ENCODE measurements at places on chromosomes 1 and 21.

DNA sequence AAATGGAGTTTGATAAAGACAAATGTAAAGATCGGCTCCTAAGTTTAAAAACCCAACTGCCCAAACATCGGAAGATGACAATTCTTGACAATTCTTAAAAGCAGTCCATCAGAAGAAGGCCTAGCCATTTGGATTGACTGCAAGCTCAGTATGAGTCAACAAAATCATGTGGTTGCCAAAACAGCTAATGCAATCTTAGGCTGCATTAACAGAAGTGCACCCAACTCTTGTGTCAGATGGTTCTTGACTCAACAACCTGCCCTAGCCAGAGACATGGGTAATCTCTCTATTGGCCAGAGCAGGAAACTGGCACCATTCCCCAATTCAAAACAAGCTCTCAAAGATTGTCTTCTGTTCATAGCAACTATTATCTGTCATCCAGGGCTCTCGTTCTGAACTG lies 9.9 kb upstream of the NCF2 start:
- DNase-seq: no peak

DNA sequence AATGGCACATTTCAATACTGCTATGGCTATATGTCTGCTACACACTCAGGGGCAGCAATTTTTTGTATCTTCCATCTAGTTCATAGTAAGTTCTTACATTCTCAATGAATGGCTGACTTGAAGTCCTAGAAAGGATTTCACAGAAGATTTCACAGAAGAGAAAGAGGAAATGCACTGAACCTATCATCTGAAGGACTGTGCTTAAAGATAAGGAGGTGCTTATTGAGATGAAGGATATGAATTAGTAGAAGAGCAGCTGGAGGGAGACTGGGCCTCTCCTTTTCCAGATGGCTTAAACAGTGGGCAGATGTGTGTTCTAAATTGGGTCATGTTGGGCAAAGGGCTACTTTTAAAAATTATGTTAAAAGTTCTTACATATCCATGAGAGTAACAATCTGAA lies 14.6 kb downstream of the ADAR start:
- DNase-seq: no peak

GRCh38 chr1:236575523-236575922 lies 28.8 kb downstream of the HEATR1 start:
- DNase-seq: no peak

- DNase-seq: no peak
Observed at GRCh38 chr1:231134624-231135023, 27.2 kb upstream of the TRIM67 start.

DNA sequence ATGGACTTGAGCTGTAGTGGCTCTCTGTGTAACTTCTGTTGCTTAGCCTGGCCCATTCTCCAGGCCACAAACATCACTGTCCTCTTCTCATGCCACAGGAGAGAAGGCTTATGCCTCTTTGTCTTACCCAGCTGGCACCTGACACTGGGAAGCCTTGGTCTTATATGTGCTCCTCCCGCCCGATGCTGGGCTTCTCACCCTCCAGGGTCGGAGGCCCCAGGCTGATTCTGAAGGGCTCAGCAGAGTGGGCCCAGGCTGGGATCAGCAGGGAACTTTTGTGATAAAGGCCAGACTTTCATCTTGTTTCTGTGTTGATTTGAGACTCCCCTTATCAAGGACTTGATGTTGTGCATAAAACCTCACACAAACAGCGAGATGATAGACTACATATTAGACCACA lies 29.8 kb downstream of the TRPM2 start:
- no peak for DNase-seq

GRCh38 chr1:214280386-214281020 lies 456 bp upstream of the SMYD2 start:
- peak; percentile 3 for DNase-seq

- no peak for DNase-seq
Observed at GRCh38 chr21:38861989-38862683, 56.4 kb downstream of the ETS2 start.

GRCh38 chr1:16727190-16728111 lies 12.9 kb upstream of the RNU1-4 start:
- DNase-seq: no peak

DNA sequence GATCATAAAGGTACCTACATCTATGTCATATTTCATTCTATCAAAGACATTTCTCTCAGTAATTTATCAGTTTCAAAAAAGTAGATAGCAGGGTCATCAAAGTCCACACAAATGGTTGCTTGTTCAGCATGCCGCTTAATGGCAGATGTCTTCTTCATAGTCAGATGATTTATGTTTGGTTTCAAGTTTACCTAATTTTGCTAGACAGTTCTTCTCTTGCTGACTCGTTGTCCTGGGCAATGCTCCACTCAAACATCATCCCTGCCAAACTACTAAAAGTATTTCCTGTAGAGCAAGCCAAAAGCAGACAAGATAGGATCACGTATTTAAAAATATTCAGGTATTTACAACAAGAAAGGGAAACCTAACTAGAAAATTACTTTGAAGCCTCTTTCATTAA lies 13.6 kb downstream of the NUP210L start:
- DNase-seq: no peak

GRCh38 chr1:25973610-25974321 lies 24.1 kb downstream of the PAFAH2 start:
- no peak for DNase-seq

DNA sequence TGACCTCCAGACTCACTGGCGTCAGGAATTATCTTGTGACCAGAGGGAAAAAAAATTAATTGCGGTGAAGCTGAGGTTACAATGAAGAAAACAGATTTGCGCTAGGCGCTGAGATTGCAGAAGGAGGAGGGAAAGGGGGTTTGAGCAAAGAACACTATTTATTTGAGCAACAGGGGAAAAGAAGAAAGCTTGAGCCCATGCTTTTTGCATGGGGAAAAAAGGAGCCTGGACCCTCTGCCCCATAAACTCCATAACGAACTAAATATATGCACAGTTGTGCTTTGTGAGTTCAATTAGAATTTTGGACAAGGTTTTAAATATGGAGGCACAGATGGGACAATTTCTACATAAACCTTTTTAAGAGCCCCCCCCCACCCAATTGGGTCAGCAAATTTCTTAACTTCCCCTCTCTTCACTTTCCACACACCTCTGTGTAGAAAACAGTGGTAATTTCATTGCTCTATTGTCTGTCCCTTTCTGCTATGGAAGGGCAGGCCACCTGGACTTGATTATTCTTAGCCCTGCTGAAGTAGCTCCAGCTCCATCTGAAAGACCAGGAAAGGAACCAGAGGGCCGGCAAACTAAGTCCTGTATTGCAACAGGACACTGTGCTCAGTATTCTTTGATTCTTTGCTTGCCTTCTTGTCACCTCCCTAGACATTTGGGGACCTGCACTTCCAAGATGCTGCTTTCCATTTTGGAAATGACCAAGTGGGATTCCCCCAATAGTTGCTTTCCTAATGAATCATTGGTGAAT lies 862 bp upstream of the ID3 start:
- DNase-seq: no peak

DNA sequence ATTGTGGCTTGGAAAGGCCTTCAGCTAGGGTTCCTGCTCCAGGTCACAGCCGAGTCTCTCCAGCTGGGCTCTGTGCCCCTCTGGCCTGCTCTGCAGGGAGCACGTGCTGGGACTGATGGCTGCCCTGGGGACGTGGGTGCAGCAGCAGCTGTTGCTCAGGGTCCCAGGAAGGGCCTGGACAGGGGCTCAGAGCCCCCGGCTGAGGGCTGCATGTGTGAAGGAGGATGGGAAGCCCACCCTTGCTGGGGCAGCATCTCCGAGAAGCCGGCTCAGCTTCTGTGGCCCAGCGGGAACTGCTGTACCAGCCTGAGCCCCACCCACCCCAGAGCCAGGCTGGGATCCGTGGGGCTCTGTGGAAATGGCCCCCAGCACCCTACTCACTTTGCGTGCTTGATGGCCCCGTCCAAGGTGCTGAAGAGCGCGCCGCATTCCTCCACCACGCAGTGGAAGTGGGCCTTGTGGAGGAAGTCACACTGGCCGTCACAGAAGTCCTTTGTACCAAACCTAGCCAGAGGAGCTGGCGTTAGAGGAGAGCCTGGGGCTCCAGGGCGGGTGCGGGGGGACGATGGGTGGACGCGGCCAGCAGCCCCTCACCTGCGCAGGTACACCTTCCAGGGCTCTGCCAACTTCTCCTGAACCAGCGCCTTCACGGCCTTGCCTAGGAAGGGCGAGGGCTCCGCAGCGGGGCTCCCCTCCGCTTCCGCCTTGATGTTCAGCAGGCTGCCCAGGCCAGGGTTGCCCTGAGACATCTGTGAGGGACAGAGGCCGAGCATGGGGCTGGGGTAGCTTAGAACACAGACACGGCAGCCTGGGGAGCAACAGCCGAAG lies 147.5 kb downstream of the CASZ1 start:
- no peak for DNase-seq

DNA sequence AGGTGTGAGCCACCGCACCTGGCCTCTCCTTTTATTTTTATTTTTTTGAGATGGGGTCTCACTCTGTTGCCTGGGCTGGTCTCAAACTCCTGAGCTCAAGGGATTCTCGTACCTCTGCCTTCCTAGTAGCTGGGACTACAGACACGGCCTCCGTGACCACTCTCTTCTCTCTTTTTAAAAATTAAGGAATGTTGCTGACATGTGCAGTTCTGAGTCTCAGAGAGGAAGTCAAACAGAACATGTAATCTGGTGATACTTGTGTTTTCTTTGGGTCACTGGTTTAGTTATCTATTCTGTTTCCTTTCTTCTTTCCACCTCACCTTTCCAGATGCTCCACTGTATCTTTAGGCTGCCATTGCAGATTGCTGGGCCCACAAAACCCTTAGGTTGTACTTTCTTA lies 2.7 kb downstream of the WDTC1 start:
- no peak for DNase-seq

- DNase-seq: peak; percentile 88
Observed at GRCh38 chr1:155008015-155008941, 5.7 kb downstream of the ZBTB7B start.

DNA sequence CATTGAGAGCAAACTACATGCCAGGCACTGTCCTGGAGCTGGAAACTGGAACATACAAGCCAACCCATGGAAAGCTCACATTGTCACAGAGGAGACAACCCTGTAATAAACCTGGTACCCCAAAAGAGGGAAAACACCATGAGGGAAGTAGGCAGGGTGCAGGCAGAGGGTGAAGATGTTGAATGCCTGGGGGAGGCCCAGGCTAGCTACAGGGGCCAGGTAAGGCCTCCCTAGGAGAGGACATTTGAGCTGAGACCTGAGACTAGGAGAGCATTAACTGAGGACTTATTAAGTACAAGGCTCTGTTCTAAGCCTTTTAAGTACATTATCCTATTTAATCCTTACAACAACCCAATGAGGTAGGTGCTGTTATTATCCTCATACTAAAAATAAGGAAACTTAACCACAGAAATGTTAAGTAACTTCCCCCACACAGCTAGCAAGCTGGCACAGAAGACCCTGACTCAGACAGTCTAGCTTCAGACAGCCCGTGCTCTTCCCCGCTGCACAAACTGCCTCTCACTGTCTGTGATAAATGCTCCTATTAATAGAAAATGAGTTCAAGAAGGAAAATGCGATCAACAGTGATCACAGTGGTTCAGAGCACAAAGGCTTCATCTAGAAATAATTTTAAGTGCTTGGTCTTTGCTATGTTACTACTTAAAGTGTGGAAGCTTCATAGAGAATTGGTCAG lies 41.8 kb downstream of the ZNF281 start:
- DNase-seq: no peak

- peak; percentile 43 for DNase-seq
Observed at GRCh38 chr1:160830321-160831153, 32.1 kb downstream of the CD244 start.

DNA sequence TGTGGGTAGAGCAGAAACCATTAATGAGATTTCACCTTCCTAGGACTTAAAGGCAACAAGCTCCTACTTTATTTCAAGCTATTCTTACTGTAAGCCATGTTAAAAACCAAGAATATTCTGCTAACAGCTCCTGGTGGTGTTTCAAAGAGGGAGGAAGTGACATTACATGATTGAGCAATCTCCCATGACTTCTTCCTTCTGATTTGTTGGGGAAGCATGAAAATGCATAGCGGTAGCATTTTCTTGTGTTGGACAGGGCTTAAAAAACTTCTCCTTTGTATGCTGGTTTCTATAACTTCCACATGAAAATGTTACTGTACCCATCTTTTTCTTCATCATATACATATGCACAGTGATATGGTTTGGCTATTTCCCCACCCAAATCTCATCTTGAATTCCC lies 297.0 kb upstream of the SNX7 start:
- DNase-seq: no peak

GRCh38 chr1:198132060-198132781 lies 24.6 kb upstream of the NEK7 start:
- no peak for DNase-seq

DNA sequence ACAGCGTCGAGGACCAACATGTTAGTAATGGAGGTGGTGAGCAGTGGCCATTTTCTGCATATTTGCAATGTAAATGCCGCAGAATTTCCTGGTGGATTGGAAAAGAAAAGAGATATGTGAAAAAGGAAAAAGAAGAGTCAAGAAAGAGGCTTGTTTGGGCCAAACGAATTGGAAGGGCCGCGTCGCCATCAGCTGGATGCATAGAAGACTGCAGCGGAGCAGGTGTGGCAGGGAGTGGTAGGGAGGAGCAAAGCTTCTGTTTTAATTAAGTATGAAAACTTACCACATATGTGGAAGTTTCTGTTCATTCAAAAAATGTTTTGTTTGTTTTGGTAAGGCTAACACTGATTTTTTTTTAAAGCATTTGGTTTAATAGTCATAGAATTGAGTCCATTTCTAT lies 690.7 kb downstream of the NCAM2 start:
- no peak for DNase-seq

- no peak for DNase-seq
Observed at GRCh38 chr21:45877171-45877438, 104.5 kb upstream of the COL6A1 start.

- no peak for DNase-seq
Observed at GRCh38 chr1:118987468-118988185, 516 bp downstream of the TBX15 start.

- DNase-seq: no peak
Observed at GRCh38 chr21:43740497-43741156, 21.7 kb downstream of the PDXK start.

- DNase-seq: no peak
Observed at GRCh38 chr1:80917826-80918225, 882.9 kb upstream of the ADGRL2 start.

DNA sequence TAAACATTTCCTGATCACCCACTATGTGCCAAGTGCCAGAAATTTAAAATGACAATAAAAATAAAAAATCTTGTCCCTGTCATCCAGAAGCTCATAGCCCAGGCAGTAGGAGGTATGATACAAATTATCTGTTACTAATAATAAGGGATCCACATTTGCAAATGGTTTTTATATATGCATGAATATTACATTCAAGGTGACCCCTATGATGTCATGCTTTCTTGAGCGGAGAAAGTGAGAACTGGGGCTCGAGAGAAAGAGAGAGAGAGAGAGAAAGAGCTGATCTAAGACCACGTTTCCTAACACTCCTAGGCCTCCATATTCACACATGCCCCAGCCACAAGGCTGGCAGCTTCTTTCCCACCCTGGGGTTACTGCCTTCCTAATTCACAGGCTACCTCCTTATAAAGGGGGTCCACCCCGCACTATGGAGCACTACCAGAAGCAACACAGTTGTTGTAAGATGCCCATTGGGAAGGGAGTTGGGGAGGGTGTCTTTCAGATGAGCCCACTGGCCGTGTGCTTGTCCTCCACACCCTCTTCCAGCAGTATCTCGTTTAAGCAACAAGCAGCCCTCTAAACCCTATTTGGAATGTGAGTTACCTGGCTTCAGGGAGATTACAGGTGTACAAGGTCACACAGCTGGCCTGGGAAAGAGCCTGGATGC lies 28.8 kb upstream of the LRRN2 start:
- no peak for DNase-seq

- DNase-seq: peak; percentile 89
Observed at GRCh38 chr21:42227909-42228708, 9.2 kb downstream of the ABCG1 start.

GRCh38 chr1:85216697-85217096 lies 15.9 kb upstream of the SYDE2 start:
- DNase-seq: no peak

Measured in stimulated activated CD4-positive, alpha-beta T cell treated with anti-CD3 and anti-CD28 coated beads, Interleukin-12 subunit alpha, Interleukin-12 subunit beta, amount 100 ng/mL, for 24 hours (primary cell).